Adrenal gland (tissue), 19 donors: ENCODE measurements at places on chromosomes 5 and 9. TPM values are rescaled to one million over a fixed set of nuclear protein-coding genes. Genes with fewer than 3 reads are reported as not detected.

The ITGA2 gene
- total RNA-seq = 21.5 TPM

The CYSRT1 gene
- 0.90 TPM for total RNA-seq

The RLN1 gene
- not detected for total RNA-seq

The EGFLAM gene
- 4.4 TPM for total RNA-seq

The CYLC2 gene
- total RNA-seq = not detected

DNA sequence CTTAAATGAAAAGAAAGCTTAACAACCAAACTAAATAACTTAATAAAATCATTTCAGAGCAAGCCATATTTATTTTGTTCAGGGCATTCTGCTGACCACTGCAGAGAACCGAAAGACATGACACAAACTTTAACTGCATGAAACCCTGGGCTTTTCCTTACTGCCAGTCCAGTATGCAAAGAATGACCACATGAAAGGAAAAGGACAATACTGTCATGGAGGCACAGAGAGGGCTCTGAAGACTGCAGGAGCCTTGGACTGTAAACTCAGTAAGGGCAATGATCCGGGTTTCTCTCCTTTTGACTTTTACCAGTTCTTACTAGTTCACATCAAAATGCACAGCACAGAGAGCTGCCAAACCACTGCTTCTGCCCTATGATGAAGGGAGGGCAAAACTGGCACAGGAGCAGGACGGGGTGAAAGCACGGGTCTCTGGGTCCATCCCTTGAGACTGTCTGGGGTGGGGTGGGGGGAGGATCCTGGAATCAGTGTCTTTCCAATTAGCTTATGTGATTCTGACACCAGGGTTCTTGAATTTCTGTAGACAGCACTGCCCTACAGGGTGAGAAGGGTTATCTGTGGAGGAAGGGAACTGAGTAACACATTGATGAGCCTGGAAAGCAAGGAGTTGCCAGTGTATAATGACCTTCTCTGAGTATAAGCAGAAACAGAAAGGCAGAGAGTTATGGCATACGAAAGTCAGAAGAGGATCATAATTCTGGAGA lies 44.7 kb downstream of the RNF130 start:
- no peak for DNase-seq
- H3K36me3 ChIP-seq = no peaks in the 10 kb centered on the region
- peaks cover 8% of the 10 kb centered on the region for H3K4me1 ChIP-seq
- no peak overlapping the region for H3K27ac ChIP-seq

- DNase-seq = no peak
- H3K4me1 ChIP-seq = no peaks in the 10 kb centered on the region
- no peak overlapping the region for H3K4me3 ChIP-seq
- H3K27me3 ChIP-seq = no peaks in the 10 kb centered on the region
- H3K36me3 ChIP-seq = peaks cover 4% of the 10 kb centered on the region
These were observed 68.8 kb upstream of the FCN2 start for GRCh38 chr9:134811673-134812342.

DNA sequence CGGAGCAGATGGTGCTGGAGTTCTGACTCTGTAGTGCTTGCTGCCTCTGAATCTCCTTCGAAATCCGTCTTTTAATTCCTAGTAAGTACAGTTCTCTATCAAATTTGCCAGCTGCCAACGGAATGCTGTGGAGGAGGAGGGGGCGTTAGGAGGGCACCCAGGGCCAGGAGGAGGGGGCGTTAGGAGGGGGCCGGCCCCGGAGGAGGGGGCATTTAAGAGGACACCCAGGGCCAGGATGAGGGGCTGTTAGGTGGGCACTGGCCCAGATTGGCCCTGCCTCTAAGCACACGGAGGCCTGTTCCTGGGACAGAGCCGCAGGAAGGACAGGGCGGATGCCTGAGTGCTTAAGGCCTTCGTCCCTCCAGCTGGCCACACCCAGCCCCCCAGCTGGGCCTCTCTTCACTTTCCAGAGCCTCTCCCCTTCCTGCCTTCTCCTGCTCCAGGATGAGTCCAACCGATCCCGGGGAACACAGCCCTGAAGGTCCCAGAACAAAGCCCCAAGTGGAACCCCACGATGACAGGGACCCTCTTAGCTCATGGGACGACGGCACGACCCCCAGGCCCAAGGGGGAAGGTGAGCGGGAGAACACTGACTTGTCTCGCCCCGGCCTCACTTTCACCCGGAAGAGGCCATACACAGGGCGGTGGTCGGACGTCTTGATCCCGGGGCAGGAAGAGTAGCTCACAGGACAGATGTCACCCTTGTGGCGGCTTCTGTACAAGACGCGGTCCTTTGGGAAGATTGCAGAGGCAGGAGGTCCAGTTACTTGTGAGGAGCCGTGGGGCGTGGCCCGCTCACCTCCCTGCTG lies 9.8 kb downstream of the INPP5E start:
- no peak overlapping the region for H3K27ac ChIP-seq
- H3K36me3 ChIP-seq = no peaks in the 10 kb centered on the region
- no peak for DNase-seq
- H3K27me3 ChIP-seq = no peaks in the 10 kb centered on the region

DNA sequence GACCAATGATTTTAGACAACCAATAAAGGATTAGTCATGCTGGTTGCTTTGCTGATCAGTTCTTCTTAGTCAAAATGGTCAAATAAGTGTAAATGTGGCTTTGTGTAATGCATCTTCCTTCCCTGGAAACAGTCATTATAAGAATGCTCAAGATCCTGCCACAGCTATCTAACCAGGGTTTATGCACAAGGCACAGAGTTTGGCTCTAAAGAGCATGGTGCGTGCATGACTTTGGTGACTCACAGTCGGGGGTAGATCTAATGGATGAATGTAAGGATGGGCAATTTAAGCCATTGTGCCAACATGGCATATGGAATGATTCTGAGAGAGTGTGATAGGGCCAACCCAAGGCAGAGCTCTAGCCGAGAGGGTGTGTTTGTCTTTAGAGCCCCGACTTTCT lies 6.5 kb downstream of the LIX1 start:
- no peak overlapping the region for H3K4me3 ChIP-seq
- H3K27me3 ChIP-seq = no peaks in the 10 kb centered on the region
- no peaks in the 10 kb centered on the region for H3K4me1 ChIP-seq
- no peaks in the 10 kb centered on the region for H3K36me3 ChIP-seq
- H3K27ac ChIP-seq = no peak overlapping the region

DNA sequence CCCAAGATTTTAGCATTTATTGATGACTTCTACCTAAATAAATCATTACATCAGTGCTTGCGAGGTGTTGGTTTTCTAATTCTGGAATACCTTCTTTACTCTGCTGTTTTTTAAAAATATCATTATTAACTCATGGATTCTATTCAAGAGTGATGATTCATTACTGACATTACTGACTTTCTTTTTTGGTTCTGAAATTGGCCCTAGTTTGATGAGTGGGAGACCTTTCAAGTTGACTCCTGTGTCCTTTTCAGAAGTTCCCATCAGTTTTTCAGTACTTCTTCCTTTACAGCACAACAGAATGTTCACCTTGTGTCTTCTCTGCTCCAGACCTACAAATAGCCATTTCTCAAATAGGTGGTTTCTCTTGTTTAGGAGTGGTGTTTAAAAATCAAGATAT lies 114.1 kb downstream of the PCSK5 start:
- H3K36me3 ChIP-seq = no peaks in the 10 kb centered on the region
- DNase-seq = no peak
- H3K27me3 ChIP-seq = no peaks in the 10 kb centered on the region
- peaks cover 4% of the 10 kb centered on the region for H3K4me1 ChIP-seq
- no peak overlapping the region for H3K27ac ChIP-seq

DNA sequence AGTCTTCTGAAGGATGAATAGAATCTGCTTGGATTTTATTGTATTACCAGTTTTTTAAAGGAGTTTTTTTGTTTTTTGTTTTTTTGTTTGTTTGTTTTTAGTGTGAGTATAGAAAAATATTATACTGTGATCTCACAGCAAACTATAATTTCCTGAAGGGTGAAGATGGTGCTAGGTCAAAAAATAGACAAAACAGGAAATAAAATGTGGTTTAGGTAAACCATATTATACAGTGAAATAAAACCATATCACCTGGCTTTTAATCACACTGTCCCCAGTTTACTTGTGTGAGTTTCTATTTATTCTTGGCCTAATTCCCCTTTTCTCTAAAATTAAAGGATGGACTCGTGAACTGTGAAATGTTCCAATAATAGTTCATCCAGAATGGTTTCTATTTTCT lies 841.3 kb upstream of the CTNND2 start:
- H3K36me3 ChIP-seq = no peaks in the 10 kb centered on the region
- no peak overlapping the region for H3K4me3 ChIP-seq
- no peak overlapping the region for H3K27ac ChIP-seq
- no peaks in the 10 kb centered on the region for H3K27me3 ChIP-seq

- H3K27me3 ChIP-seq = no peaks in the 10 kb centered on the region
- H3K27ac ChIP-seq = peak overlapping the region; percentile 83
- no peaks in the 10 kb centered on the region for H3K36me3 ChIP-seq
- H3K4me1 ChIP-seq = peaks cover 63% of the 10 kb centered on the region
These were observed 1.4 kb downstream of the ATOSB start for GRCh38 chr9:35114113-35114839.

DNA sequence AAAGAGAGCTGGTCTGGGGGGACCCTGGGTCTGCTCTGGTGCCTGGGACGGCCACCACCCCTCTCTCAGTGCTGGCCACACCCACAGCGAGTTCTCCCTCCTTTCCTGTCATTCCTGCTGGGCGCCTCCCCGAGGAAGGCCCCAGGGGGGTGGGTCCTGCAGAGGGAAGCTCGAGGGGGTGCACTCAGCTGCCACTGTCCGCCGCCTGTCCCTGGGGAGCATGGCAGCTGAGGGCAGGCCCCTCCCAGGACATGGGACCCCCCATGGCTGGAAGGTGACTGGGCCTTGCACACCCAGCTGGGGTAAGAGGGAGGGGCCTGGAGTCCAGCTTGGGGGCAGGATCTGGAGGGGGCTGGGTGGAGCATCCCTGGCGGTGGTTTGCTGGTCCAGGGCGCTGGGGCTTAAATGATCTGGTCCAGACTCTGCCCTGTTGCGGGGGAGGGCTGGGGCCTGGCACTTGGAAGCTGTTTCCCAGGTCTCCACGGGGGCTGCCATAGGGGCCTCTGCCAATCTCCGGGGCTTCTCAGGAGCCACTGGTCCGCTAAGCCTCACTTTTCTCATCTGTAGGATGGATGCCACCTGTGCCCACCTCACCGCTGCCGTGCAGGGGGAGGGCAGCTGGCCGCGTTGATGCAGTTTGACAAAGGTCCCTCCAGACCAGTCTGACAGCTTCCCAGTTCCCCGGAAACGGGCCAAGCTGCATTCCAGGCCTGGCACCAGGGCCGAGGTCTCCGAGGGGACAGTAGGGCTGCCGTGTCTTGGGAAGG lies 6.0 kb upstream of the SLC2A6 start:
- H3K4me3 ChIP-seq = no peak overlapping the region
- H3K27me3 ChIP-seq = no peaks in the 10 kb centered on the region

- no peak overlapping the region for H3K27ac ChIP-seq
- H3K4me1 ChIP-seq = no peaks in the 10 kb centered on the region
These were observed 12.0 kb upstream of the SLC36A2 start for GRCh38 chr5:151359391-151359790.

GRCh38 chr5:73373814-73374510 lies 74.6 kb downstream of the FOXD1 start:
- H3K4me3 ChIP-seq = no peak overlapping the region
- no peaks in the 10 kb centered on the region for H3K36me3 ChIP-seq
- no peak overlapping the region for H3K27ac ChIP-seq
- DNase-seq = no peak

DNA sequence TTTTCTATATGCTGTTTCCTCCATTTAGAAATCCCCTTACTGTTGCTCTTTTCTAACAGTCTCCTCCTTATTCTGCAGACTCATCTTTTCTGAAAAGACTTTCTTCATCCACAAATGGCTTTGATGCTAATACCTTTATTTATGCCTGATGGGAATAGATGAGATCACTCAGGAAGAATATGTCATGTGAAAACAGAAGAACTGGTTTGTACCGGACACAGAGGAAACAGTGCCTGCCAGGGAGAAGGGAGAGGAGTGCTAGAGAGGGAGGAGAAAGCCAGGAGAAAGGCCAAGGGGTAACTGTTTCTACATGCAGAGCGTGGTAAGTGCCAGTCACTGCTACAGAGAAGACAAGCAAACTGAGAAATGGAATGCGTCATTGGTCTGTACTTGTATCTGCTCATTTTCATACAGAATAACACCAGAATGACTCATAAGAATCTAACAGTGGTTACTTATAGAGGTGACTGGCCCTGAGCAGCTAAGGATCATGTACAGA lies 45.9 kb upstream of the PJA2 start:
- H3K4me3 ChIP-seq = no peak overlapping the region
- peak; percentile 22 for DNase-seq
- no peak overlapping the region for H3K27ac ChIP-seq
- H3K36me3 ChIP-seq = no peaks in the 10 kb centered on the region
- no peaks in the 10 kb centered on the region for H3K27me3 ChIP-seq
- no peaks in the 10 kb centered on the region for H3K4me1 ChIP-seq

DNA sequence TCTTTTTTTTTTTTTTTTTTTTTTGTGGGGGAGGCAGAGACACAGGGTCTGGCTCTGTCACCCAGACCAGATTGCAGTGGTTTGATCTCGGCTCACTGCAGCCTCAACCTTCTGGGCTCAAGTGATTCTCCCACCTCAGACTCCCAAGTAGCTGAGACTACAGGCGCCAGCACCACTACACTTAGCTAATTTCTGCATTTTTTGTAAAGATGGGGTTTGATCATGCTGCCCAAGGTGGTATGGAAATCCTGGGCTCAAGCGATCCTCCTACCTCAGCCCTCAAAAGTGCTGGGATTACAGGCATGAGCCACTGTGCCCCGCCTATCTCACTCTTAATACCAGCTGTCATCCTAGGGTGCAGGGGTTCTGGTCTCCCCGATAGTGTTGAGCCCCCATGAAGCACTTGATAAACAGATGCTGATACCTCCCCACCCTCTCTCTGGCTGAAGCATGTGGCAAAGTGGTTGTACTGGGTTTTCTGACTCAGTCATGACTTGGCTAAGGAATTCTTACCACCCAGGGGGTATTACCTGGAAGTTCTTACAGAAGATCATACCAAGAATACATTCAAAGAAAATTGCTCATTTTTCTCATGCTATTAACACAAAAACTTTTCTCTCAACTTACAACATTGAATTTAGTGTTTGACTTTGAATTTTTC lies 110.2 kb upstream of the DAPK1 start:
- DNase-seq = no peak
- no peak overlapping the region for H3K4me3 ChIP-seq
- H3K36me3 ChIP-seq = no peaks in the 10 kb centered on the region
- no peaks in the 10 kb centered on the region for H3K4me1 ChIP-seq
- H3K27me3 ChIP-seq = no peaks in the 10 kb centered on the region

- H3K4me1 ChIP-seq = no peaks in the 10 kb centered on the region
- H3K27me3 ChIP-seq = no peaks in the 10 kb centered on the region
- H3K27ac ChIP-seq = no peak overlapping the region
- H3K36me3 ChIP-seq = no peaks in the 10 kb centered on the region
- peak overlapping the region; percentile 22 for H3K4me3 ChIP-seq
These were observed 31.9 kb downstream of the ANKRD33B start for GRCh38 chr5:10595672-10596309.
